ENCODE measurements at places on chromosomes 2 and 18. TPM values are rescaled to one million over a fixed set of nuclear protein-coding genes. Genes with fewer than 3 reads are reported as not detected.

DNA sequence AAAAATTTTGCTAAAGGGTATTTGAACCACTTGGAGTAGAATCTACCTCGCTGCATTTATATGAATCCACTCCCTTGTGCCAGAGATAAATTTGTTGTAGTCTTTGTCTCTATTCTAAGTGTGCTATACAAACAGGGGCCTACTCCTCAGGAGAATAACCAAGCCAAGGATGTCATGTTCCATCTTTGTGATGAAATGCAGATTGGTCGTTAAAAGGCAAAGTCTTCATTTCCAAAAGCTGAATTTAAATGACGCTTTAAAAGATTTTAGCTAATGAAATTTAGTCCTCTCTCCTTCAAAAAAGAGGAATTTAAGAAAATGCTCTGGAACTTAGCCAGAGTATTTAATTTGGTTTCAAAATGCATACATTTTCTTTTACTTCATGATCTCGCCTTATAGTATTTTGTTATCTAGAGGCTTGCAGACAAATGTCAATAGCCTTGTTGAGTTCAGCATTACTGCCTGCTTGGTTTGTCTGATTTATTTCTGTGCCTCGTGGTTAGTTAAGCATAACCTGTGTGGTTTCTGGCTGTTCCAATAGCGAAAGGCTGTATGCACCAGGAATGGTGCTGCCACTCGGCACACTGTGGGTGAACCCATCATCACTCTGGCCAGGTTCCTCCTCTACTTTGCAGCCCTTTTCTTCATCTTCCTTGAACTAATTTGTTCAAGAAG, 417.6 kb downstream of the ZNF521 start:
- no peak overlapping the region for H3K27ac ChIP-seq
- no peak overlapping the region for H3K4me3 ChIP-seq
- DNase-seq: peak; percentile 11
- no peaks in the 10 kb centered on the region for H3K4me1 ChIP-seq

DNA sequence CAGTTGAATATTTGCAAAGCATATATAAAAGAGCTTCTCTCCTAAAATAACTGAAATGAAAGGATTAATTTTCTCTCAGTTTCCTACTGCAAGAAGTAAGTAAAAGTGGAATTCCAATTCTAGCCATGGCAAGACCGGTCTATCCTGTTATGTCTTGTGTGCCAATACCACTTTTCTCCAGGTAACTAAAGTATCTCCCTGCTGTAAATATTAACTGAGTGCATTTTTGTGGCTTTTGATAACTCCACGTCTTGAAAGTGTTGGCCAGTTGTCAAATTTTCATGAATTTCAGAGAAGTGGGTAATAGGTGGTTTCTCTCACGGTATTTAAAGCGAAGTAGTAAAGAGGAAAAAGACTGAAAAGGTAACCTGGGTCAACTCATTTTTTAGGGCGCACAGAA, 225.9 kb downstream of the NEDD4L start:
- peaks cover 23% of the 10 kb centered on the region for H3K4me1 ChIP-seq
- peak overlapping the region; percentile 78 for H3K27ac ChIP-seq
- H3K4me3 ChIP-seq: no peak overlapping the region
- H3K27me3 ChIP-seq: no peaks in the 10 kb centered on the region
- peak; percentile 61 for DNase-seq
- no peaks in the 10 kb centered on the region for H3K36me3 ChIP-seq

DNA sequence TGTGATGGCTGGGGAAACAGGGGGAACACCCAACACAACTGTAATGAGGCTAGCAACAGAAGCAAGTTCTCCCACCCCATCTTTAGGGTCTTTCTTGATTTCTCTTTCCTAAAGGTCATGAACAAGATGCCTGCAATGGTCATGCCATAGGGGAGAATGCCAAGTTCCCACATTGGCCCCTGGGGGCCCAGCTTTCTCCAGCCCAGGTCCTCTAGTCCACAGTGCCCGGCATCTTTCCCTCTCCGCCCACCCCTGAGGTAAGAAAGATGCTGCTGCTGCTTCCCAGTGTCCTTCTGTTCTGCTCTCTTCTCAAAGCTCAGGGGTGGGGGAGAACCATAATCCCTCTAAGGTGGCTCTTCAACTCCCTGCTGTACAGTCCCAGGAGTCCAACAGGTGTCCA, 78.0 kb downstream of the LOXHD1 start:
- H3K36me3 ChIP-seq: no peaks in the 10 kb centered on the region
- no peak for DNase-seq
- H3K27ac ChIP-seq: no peak overlapping the region
- H3K4me1 ChIP-seq: no peaks in the 10 kb centered on the region
- no peak overlapping the region for H3K4me3 ChIP-seq

DNA sequence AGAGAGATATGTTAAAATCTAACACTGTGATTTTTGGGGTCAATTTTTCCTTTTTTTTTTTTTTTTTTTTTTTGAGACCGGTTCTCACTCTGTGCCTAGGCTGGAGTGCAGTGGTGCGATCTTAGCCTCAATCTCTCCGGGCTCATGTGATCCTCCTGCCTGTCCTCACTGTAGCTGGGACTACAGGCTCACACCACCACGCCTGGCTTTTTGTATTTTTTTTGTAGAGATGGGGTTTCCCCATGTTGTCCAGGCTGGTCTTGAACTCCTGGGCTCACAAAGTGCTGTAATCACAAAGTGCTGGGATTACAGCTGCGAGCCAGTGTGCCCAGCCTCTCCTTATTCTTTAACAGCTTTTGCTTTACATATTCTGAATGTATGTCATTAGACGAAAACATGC, 2.9 kb upstream of the HAAO start:
- no peaks in the 10 kb centered on the region for H3K27me3 ChIP-seq
- peak overlapping the region; percentile 6 for H3K27ac ChIP-seq
- no peaks in the 10 kb centered on the region for H3K36me3 ChIP-seq
- H3K4me1 ChIP-seq: peaks cover 22% of the 10 kb centered on the region

DNA sequence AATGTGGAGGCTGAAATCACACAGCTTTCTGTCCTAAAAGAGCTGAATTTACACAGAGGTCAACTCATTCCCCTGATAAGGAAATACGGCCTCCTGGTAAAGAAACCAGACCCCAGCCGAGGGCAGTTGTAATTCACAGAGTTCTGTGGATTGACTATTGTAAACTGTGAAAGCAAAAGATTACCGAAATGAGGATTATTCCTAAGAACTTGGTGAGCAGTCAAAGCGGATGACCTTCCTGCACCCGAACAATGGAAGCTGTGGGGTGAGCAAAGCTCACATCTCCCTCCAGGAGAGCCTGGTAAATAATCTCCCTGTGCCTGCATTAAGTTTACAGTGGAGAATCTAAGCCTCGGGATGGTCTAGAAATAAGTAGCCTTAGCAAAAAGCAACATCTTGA, 138.2 kb upstream of the PXDN start:
- H3K4me3 ChIP-seq: no peak overlapping the region
- H3K36me3 ChIP-seq: no peaks in the 10 kb centered on the region
- H3K27me3 ChIP-seq: no peaks in the 10 kb centered on the region
- H3K27ac ChIP-seq: no peak overlapping the region

The PIGN gene
- total RNA-seq: 113 TPM

- DNase-seq: no peak
- no peaks in the 10 kb centered on the region for H3K4me1 ChIP-seq
- no peak overlapping the region for H3K4me3 ChIP-seq
- H3K27me3 ChIP-seq: no peaks in the 10 kb centered on the region
- no peaks in the 10 kb centered on the region for H3K36me3 ChIP-seq
- no peak overlapping the region for H3K27ac ChIP-seq
These were observed 222.9 kb downstream of the HNMT start for GRCh38 chr2:138187221-138187620.

The FARSB gene
- total RNA-seq: 26.3 TPM

GRCh38 chr2:95005726-95006125, 19.8 kb upstream of the MAL start:
- DNase-seq: no peak
- no peaks in the 10 kb centered on the region for H3K4me1 ChIP-seq
- H3K27ac ChIP-seq: no peak overlapping the region
- H3K4me3 ChIP-seq: no peak overlapping the region

The ANKRD62 gene
- total RNA-seq: 1.2 TPM

DNA sequence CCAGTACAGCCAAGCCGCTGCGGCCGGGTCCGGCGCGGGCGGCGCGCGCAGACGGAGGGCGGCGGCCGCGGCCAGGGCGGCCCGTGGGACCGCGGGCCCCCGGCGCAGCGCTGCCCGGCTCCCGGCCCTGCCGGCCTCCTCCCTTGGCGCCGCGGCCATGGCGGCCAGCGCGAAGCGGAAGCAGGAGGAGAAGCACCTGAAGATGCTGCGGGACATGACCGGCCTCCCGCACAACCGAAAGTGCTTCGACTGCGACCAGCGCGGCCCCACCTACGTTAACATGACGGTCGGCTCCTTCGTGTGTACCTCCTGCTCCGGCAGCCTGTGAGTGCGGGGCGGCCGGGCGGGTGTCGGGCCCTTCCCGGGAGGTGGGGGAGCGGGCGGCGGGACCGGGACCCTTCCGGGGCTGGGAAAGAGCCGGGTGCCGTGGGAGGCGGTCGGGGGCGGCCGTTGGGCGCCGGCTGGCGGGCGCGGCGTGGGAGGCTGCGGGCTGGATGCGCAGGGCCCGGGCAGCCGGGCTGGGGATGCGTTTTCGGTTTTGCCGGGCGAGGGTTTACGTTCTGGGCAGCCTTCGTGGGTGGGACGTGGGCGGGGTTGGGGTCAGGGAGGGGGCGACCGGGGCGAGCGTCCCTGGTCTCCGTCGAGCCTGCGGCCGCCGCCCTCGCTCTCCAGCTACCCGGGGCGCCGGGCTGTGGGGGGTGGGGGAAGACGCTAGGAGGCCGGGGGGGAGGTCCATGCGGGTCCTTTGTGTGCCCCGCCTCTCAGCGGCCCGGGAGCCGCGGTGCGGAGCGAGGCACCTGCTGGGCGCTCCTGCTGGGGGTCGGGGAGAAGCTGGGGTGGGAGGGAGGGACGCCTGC, 537 bp downstream of the AGFG1 start:
- peaks cover 1% of the 10 kb centered on the region for H3K36me3 ChIP-seq
- H3K4me1 ChIP-seq: peaks cover 58% of the 10 kb centered on the region
- peak overlapping the region; percentile 97 for H3K4me3 ChIP-seq
- H3K27me3 ChIP-seq: no peaks in the 10 kb centered on the region

DNA sequence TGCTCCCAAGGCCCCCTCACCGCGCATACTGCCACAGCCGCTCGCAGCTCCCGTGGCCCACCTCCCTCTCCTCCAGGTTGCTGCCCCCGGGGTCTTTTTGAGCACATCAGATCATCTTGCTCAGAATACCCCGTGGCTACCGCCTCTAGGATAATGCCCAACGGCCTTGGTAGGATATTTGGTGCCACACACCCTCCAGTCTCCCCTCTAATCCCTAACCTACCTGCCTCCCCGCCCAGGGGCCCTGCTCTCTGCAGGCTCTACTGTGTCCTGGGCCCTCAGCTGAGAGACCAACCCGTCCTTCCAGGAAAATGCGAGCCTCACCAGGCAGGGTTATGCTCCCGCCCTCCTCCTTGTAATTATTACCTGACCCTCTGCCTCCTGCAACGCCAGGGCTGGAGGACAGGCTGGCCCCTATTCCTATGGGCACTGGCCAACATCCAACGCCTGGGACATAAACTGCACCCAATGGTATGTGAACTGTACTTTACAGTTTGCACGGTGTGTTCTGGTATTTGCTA, 1.5 kb upstream of the MTCL1 start:
- no peaks in the 10 kb centered on the region for H3K27me3 ChIP-seq
- H3K27ac ChIP-seq: no peak overlapping the region
- peaks cover 41% of the 10 kb centered on the region for H3K4me1 ChIP-seq
- H3K36me3 ChIP-seq: no peaks in the 10 kb centered on the region
- peak overlapping the region; percentile 76 for H3K4me3 ChIP-seq

The GRHL1 gene
- 3.2 TPM for total RNA-seq

The DPYSL5 gene
- not detected for total RNA-seq

The ACADL gene
- total RNA-seq: not detected

DNA sequence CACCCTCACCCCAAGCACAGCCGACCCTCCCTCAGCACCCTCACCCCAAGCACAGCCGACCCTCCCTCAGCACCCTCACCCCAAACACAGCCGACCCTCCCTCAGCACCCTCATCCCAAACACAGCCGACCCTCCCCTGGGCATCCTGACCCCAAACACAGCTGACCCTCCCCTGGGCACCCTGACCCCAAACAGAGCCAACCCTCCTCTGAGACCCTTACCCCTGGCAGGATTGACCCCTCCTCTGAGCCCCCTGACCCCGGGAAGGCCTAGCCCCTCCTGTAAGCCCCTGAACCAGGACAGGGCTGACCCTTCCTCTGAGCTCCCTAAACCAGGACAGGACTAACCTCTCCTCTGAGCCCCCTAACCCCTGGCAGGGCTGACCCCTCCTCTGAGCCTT, 84.4 kb upstream of the RAB6C start:
- no peaks in the 10 kb centered on the region for H3K36me3 ChIP-seq
- peaks cover 3% of the 10 kb centered on the region for H3K27me3 ChIP-seq
- H3K4me3 ChIP-seq: no peak overlapping the region
- H3K27ac ChIP-seq: no peak overlapping the region
